ENCODE measurements at places on chromosomes 2 and 18. TPM values are rescaled to one million over a fixed set of nuclear protein-coding genes. Genes with fewer than 3 reads are reported as not detected.

The FEV gene
- not detected for polyA plus RNA-seq

The TMEM247 gene
- not detected for polyA plus RNA-seq

The CAPN14 gene
- polyA plus RNA-seq, result not detected

The TMEM150A gene
- 12.0 TPM for polyA plus RNA-seq

The ZBTB7C gene
- not detected for polyA plus RNA-seq

The SPDYA gene
- not detected for polyA plus RNA-seq

The SCLY gene
- polyA plus RNA-seq, result 15.8 TPM

The SLC5A7 gene
- not detected for polyA plus RNA-seq

DNA sequence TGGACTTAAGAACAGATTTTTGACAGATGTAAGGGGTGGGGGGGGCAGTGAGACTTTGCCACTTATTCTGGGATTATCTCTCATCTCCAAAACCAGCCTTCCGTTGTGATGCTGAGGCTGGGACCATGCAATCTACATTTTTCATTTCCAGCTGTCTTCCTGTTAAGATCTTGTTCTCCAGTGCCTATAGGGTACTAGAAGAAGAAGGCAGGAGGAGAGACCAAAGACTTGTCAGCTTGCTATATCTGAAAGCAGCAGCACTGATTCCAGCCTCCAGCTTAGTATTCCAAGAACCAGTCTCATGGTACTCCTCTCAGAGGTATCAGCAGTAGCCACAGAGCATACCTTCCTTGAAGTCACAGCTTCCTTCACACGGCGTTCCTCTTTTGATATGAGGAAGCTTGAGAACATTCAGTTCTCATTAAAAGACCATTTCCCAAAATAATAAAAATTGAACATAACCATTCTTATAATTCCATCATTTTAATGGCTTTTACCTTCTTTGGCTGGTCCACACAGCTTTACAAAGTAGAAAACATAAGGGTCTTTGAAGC is 49.8 kb downstream of the USP34 start:
- no peak for DNase-seq
- peaks cover 2% of the 10 kb centered on the region for H3K27me3 ChIP-seq
- H3K4me3 ChIP-seq, result no peak overlapping the region
- no peaks in the 10 kb centered on the region for H3K36me3 ChIP-seq

GRCh38 chr2:190978389-190979053 is 35.5 kb downstream of the STAT1 start:
- H3K36me3 ChIP-seq, result peaks cover 59% of the 10 kb centered on the region
- H3K27me3 ChIP-seq, result no peaks in the 10 kb centered on the region
- no peak overlapping the region for H3K27ac ChIP-seq
- H3K4me3 ChIP-seq, result no peak overlapping the region
- H3K4me1 ChIP-seq, result peaks cover 12% of the 10 kb centered on the region

- no peaks in the 10 kb centered on the region for H3K36me3 ChIP-seq
- no peak overlapping the region for H3K27ac ChIP-seq
- DNase-seq, result no peak
- no peak overlapping the region for H3K4me3 ChIP-seq
- H3K4me1 ChIP-seq, result no peaks in the 10 kb centered on the region
These were observed 43.4 kb upstream of the ASB18 start for GRCh38 chr2:236307641-236308040.

DNA sequence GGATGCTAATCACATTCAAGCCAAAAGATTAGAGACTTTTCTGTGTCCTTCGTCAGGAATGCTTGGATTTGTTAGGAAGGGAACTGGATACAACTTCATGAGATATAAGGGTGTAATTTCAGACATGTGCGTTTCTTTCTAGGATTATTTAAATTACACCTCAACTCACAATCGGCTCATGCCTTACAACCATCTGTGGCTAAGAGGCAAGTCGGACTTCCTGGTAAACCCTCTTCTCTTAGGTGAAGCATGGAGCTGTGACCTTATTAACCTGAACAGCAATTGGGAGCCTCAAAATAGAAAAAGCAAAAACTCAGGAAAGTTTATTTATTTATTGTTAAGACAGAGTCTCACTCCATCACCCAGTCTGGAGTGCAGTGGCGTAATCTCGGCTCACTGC is 61.8 kb downstream of the SEMA4F start:
- no peak overlapping the region for H3K27ac ChIP-seq
- H3K36me3 ChIP-seq, result no peaks in the 10 kb centered on the region
- peak overlapping the region; percentile 81 for H3K4me3 ChIP-seq
- H3K4me1 ChIP-seq, result peaks cover 12% of the 10 kb centered on the region
- DNase-seq, result no peak

- H3K36me3 ChIP-seq, result no peaks in the 10 kb centered on the region
- DNase-seq, result no peak
- peak overlapping the region; percentile 64 for H3K4me3 ChIP-seq
- peak overlapping the region; percentile 43 for H3K27ac ChIP-seq
These were observed 9.4 kb downstream of the SMAD4 start for GRCh38 chr18:51039138-51040112.

DNA sequence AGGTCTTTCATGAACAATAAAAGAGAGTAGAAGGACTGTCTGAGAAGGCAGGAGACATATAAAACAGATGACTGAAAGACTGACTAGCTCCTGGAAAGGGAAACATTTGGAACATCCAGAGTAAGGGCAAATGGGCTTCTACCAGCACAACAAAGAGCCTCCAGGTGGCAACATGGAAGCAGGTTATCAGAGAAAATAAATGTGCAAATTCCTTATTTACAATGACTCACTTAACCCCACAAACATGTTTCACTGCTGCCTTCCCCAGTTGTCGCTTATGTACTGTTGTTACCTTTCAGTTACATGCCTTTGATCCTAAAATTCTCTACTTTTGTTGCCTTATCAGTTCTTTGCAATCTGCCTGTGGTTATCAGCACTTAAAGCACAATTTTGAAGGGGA is 117.0 kb downstream of the HIBCH start:
- H3K4me1 ChIP-seq, result no peaks in the 10 kb centered on the region
- no peak overlapping the region for H3K27ac ChIP-seq
- no peak overlapping the region for H3K4me3 ChIP-seq
- H3K36me3 ChIP-seq, result peaks cover 31% of the 10 kb centered on the region

DNA sequence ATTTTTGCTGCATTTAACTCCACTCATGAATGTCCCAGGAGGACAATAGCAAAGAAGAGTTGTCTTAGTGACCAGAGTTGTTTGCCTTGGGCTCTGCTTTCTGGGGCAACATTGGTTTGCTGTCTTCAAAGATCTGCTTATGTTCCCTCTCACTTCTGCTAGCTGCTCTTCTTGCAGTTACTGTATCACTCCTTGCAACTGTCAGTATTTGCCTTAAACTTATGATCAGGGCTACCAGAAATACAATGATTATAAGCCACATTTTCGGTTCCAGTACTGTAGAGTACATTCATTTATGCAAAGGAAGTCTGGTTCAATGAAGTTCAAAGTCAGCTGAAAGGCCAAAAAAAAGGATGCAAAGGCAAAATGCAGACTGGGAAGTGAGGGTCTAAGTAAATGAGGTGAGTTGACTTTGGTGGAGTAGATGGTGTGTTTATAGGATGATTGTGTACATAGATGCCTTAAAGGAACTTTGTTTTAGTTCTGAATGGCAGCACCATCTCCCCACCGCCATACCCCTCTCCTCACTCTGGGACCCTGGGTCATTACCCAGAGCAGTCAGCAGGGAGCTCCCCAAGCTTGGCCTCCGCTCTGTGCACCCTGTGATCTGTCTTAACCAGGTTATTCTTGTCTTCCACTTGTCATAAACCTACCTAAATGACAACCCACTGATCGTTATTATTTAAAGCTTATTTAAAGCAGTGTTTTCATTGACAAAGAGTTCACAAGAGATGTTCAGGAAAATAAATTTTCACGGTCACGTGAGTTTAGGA is 236.0 kb downstream of the DOK6 start:
- no peak overlapping the region for H3K27ac ChIP-seq
- peaks cover 10% of the 10 kb centered on the region for H3K27me3 ChIP-seq
- H3K36me3 ChIP-seq, result no peaks in the 10 kb centered on the region

- no peak overlapping the region for H3K27ac ChIP-seq
- no peak overlapping the region for H3K4me3 ChIP-seq
- no peaks in the 10 kb centered on the region for H3K4me1 ChIP-seq
- no peaks in the 10 kb centered on the region for H3K36me3 ChIP-seq
- no peak for DNase-seq
These were observed 39.5 kb downstream of the CYP26B1 start for GRCh38 chr2:72108121-72108520.

- H3K36me3 ChIP-seq, result peaks cover 34% of the 10 kb centered on the region
- H3K4me1 ChIP-seq, result no peaks in the 10 kb centered on the region
- H3K27me3 ChIP-seq, result no peaks in the 10 kb centered on the region
- no peak overlapping the region for H3K4me3 ChIP-seq
- no peak for DNase-seq
These were observed 70.1 kb downstream of the KIDINS220 start for GRCh38 chr2:8767324-8767723.
